Mammary epithelial cell (primary cell): ENCODE measurements at places on chromosomes 7 and 10.
A peak's percentile ranks its signal among the peaks of the same experiment; 100 is the strongest.

- no peak for DNase-seq
Measured at GRCh38 chr7:38284553-38284952, 11.1 kb upstream of the TARP start.

DNA sequence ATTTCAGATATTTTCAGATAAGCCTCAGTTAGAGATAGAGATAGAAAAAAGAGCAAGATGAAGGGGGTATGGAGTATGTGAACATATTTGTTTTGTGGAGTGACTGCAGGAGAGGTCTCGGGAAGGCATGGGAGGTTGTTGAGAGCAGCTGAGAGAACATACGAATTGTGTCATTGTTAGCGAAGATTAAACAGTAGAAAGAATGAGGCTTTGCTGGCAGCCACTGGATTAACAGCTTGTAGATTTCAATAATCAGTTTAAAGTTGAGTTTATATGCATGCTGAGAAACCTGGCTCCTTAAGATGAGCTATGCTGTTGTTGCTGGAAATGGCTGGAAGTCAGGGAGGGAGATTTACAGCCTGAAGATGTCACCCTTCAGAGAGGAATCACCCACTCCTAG, 100.9 kb upstream of the SORCS3 start:
- no peak for DNase-seq

- DNase-seq, result no peak
Measured at GRCh38 chr10:100866010-100866409, 46.8 kb upstream of the SLF2 start.

DNA sequence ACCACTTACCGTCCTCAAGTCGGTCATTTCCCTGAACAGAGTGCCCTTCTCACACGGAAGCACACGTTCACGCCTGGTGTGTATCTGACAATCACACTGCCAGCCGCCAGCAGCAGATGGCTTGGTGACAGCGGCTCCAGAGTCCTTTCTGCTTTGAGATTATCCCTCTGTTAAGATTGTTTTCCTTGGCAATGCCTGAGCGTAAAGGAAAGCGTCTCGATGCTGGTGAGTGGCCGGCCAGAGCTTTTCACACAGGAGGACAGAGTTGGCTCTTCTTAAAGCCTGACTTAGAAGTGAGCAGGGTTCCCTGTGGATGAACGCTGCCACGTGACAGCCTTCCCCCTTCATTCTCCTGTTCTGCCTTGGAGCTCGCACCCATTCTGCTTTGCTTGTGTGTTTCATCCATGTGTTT, 22.1 kb upstream of the PRKAR1B start:
- DNase-seq, result no peak

GRCh38 chr10:111531690-111532089, 454.9 kb downstream of the ADRA2A start:
- DNase-seq, result no peak

DNA sequence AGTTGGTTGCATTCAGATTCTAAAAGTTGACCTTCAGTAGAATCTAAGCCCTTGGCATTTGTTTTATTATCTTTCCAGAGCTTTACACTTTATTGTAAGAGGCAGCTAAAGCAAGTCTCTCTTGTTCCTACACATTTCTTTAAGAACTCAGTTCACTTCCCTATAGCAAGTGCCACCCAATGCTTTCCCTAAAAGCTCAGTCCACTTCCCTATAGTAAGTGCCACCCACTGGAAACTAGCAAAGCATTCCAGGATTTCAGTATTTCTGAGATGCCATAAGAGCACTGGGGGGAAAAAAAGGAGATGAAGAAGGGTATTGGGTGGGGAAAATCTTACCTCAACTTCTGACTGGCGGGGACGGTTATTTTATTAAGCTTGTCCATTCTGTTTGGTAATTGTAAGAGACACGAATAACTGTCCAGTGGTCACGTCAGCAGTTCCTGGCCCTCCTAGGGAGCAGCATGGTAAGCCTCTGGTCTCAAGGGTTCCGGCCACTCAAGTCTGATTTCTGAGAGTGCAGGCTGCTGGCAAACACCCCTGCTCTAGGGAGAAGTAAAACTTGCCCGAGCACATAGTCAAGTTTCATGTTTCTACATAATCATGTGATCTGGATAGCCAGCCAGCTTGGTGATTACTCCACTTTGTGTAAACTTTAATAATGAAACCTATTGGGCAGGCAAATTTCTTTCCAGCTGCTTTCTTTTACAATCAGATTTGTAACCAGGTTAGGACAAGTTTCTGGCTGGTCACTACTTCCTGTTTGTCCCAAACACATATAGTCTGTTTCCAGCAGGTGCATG, at the start of gene BLNK:
BLNK (minus strand) TSS at position 554 of the 800 bp plus-strand sequence; CDS start at position 383, 171 bp downstream.
- DNase-seq, result peak; percentile 86

- DNase-seq, result no peak
Measured at GRCh38 chr10:131739206-131739605, 161.6 kb upstream of the PPP2R2D start.

DNA sequence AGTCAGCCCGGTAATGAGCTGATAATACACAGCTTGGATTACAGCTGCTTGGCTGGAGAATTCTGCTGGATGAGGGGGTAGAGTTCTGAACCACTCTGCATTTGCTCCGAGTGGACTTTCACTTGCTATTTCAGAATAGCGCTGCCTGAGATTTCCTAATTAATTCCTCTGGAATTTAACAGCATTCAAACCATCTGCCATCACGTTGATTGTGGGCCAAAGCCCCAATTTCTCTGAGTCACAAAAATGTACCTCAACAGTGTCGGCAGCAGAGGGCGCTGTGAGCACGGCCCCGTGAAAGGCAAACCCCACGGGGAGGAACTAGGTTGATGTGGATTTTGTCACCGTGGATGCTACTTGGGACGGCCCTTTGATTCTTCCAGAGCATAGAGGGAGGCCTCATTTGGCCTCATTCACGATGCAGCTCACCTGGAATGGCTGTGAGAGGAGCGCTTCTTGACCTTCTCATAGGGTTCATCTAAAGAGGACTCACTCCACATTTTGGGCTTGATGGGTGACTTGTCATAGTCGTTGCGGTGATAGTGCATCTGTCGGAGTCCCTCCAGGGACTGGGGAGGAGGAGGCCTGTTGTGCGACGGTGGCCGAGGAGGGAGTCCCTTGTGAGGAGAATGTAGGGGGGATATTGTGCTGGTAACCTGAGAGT, 73.3 kb downstream of the PRPF18 start:
- DNase-seq, result peak; percentile 65

- DNase-seq, result no peak
Measured at GRCh38 chr7:112446431-112446830, 3.8 kb upstream of the IFRD1 start.

GRCh38 chr7:151399305-151399601, 10.6 kb downstream of the WDR86 start:
- DNase-seq, result no peak
